ENCODE measurements at places on chromosomes 7 and 10.
A peak's percentile ranks its signal among the peaks of the same experiment; 100 is the strongest.

DNA sequence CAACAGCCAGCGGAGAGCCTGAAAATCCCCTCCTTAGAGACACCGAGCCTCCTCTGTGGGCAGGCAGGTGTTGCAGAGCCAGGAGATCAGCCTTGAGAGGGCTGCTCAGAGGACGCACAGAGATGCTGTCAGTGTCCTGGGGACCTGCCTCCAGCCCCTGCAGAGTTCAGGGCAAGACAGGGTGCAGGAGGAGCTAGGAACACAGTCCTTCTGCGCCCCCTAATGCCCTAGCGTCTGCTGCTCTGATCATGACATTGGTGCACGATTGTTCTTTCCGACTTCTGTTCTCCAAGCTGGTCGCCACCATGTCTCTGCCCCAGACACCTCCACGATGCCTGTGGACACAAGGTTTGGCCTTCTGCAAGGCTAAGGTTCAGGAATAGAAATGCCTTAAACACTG lies 613.7 kb upstream of the MKI67 start:
- no peak for DNase-seq

DNA sequence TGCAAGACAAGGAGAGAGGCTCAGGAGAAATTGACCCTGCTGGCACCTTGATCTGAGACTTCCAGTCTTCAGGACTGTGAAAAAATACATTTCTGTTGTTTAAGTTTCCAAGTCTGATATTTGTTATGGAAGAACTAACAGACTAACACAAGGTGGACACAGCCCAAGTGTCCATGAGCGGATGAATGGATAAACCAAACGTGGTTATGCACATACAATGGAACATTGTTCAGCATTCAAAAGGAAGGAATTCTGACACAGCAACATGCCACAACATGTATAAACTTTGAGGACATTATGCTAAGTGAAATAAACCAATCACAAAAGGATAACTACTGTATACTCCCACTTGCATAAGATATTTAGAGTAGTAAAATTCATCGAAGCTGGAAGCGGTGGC lies 76.5 kb downstream of the FAM13C start:
- no peak for DNase-seq

- DNase-seq = no peak
These were observed 131.3 kb upstream of the ASAH2 start for GRCh38 chr10:50382576-50383023.

DNA sequence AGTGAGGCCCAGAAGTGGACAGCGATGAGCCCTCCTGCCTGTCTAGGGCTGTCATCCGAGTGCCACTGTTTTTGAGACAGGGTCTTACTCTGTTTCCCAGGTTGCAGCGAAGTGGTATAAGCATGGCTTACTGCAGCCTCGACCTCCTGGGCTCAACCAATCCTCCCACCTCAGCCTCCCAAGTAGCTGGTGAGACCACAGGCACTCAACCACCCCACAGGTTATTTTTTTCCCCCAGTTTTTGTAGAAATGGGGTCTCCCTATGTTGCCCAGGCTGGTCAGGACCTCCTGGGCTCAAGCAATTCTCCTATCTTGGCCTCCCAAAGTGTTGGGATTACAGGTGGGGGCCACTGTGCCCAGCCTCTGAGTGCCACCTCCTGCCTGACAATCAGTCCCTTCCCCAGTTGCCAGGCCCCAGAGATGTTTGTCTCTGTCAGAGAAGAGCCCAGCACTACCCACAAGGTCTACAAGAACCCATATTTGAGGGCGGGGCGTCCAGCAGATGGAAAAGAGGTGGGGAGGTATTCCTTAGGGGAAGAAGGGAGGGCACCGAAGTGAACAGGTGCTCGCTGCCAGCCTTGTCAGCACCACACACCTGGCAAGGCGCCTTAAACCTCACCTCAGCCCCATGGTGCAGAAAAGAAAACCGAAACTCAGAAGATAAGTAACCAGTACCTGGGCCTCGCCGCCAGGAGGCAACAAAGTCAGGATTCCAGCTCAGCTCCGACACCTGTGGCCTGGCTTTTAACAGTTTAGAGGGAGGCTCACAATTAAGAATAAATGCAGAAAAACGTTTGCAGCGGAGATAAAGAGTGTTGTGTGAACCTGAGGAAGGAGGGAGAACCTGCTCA lies 77.4 kb upstream of the ANLN start:
- peak; percentile 46 for DNase-seq

DNA sequence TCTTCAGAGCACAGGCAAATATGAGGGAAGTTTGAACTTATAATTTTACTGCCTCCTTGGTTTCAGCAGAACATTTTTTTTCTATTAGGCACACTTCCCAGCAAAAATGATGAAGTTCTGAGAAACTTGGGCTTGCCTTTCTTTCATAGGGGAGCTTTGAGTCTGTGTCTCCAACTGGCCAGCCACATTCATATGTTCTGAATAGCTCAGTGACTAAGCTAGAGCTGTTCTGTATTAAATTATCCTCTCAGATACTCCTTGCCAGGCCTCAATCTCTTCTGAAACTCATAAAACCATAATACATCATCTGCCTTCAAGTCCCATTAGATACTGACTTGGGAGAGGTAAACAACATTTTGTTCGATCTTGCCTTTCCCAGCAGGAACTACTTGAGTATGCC lies 476.5 kb downstream of the GPAM start:
- DNase-seq = no peak

GRCh38 chr7:28052933-28053332 lies 127.7 kb downstream of the JAZF1 start:
- no peak for DNase-seq

DNA sequence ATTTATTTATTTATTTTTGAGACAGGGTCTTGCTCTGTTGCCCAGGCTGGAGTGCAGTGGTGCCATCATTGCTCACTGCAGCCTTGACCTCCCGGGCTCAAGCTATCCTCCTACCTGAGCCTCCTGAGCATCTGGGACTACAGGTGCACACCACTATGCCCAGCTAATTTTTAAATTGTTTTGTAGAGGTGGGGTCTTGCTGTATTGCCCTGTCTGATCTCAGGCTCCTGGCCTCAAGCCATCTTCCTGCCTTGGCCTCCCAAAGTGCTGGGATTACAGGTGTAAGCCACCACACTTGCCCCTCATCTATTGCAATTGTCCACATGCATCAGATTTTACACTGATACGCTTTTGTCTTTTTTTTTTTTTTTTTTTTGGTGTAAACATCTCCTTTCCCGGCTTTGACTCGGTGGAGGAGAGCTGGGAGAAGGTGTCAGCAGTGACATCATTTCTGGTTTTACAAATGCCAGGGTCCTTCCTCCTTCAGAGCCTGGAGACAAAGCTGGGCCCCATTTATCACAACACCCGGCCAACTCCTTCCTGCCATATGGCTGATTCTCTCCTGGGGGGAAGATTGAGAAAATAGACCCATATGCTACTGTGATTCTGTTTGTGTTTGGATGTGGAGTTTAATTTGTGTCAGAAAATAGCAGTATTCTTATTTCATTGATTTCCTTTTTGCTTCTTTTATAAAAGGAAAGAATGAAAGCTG lies 61.3 kb downstream of the GALNT17 start:
- DNase-seq = no peak

- DNase-seq = no peak
These were observed 231.1 kb downstream of the ARHGAP12 start for GRCh38 chr10:31697271-31698180.

GRCh38 chr7:55187701-55188491 lies 169.1 kb downstream of the EGFR start:
- DNase-seq = no peak

- DNase-seq = no peak
These were observed 73.4 kb downstream of the NRBF2 start for GRCh38 chr10:63206576-63206975.

DNA sequence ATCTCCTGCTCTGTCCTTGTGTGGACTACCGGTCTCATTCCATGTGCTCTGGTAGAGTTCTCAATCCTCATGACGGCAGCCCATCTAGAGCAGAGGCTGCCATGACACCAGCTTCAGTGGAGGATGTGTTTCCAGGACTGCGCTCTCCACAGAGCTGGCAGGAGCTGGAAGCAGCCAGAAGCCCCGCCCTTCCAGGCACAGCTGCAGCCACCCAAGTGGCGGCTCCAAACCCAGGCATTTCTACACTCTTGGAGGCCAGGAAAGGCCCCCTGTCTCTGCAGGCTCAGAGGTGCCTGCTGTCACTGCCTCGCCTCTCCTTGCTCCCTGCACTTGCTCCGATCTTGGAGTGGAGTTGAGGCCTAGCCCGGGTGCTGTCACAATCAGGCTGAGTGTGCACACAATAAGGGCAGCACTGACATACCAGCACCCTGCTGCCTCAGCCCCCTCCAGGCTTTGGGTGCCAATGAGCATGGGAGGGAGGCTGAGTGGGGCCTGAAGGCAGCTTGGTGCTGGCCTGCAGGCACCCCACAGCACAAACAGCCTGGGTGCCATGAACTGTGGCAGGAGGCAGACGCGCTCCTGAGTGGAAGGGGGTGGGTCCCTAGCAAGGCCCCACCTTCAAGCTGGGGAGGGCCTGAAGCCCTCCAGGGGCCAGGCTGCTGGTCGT lies 122.1 kb downstream of the LRRN3 start:
- DNase-seq = no peak

GRCh38 chr7:151372612-151373265 lies 31.1 kb downstream of the NUB1 start:
- DNase-seq = no peak

- no peak for DNase-seq
These were observed 79.2 kb upstream of the PPP1R3C start for GRCh38 chr10:91711885-91712680.

DNA sequence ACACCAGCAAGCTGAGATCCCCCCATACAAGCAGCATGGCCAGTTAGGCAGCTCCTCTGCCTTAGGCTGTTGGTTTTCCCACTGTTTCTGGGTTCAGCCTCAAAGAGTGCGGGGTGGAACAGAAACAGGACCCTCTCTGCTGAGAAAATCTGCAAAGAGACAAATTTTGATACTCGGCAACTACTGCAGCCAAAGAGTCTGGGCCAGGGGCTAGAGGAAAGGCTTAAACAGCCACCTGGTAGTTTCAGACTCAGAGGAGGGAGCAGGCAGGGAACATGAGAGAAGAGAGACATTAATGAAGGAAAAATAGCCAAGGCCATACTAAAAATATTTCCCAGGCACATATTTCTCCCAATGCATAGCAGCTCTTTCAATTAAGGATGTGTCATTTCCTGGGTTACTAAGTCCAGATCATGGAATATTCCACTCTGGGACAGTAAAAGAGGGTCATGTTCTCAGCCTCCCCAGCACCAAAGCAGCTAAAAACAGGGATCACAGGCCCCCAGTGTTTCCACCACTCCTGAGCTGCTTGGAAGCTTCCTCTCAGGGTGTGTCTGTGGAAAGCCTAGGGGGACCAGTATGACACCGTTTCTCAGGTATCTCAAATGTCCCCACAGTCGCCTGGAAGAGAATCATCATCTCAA lies 29.8 kb downstream of the PDLIM1 start:
- no peak for DNase-seq

DNA sequence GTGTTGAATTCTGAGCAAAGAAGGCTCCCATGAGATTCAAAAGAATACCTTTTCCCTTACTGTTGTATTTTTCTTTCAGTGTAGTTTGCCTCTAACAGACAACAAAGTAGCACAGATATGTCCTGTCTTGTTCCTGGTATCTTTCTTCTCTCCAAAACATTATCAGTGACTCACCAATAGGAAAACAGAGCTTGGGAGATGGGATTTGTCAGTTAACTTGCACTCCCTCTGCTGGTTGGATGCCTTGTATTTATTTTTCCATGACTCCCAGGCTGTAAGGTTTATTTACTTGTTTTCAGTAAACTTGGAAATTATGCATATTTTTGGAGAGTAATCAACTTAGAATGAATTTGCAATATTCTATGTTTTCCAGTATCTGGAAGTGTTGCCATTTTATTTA lies 129.7 kb downstream of the SAMD9 start:
- DNase-seq = no peak

DNA sequence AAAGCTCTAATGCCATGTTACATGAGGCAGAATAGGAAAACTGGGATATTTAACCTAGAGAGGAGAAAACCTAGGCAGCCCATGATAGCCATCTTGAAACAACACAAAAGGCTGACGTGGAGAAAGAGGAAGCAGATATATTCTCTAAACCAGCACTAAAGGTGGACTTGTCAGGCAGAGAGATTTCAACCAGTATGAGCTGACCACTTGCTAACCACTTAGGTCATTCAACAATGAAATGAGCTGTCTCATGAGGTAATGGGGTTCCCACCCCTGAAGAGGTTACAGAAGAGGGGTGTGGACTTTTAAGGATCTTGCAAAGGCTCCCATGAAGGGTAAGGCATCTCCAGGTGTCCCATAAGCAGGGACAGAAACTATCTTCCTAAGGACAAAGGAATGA lies 26.8 kb upstream of the EGR2 start:
- no peak for DNase-seq

DNA sequence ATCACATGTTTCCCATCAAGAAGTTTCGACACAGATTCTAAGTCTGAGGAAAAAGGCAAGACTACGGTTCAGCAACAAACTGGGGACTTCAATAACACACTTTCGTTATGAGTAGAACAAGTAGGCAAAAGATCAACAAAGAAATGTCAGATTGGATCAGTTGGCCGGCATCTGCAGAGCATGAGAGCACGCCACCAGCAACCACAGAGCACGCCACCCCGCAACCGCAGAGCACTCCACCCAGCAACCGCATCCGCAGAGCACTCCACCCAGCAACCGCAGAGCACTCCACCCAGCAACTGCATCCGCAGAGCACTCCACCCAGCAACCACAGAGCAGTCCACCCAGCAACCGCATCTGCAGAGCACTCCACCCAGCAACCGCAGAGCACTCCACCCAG lies 89.7 kb upstream of the FAM20C start:
- no peak for DNase-seq

GRCh38 chr10:117950408-117950807 lies 96.3 kb downstream of the RAB11FIP2 start:
- no peak for DNase-seq

DNA sequence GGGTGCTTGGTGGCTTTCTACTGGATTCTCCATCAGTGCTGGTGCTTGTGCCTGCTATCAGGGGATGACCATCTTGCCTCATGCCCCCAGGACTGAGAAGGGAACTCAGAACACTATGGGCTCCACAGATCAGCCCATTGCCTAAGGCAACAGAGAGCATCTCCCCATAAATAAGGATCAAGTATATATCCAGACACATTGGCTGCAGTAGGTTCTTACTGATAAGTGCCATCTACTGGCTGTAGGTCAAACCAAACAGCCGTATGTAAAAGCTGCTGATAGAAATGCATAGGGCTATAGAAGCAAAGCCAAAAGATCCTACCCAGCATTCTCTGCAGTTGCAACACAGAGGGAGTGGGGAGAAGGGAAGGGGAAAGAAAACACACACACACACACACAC lies 153.7 kb downstream of the CDK14 start:
- DNase-seq = no peak

DNA sequence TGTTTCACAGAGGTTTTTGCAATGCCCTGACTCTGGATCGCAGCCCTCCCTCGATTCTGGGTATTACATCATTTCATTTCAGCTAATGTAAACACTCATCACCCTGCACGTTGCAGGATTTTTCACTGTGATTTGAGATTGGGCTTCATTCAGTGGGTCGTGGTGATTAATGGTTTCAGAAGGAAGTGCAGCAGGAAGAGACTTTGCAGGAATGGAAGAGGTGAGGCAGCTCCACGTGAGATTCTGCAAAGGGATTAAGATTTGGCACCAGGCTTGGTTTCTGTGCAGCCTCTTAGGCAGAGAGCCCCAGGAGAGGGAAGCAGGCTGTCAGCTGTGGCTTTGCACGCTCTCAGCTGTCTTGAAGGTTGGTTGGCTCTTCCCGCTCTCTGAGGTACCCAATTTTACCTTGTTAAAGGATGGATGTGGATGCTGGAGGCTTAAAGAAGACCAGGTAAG lies 95.2 kb downstream of the PLCE1 start:
- DNase-seq = no peak

- DNase-seq = peak; percentile 16
These were observed 29.9 kb upstream of the HNRNPH3 start for GRCh38 chr10:68301790-68302502.

- DNase-seq = no peak
These were observed 167.4 kb upstream of the AHR start for GRCh38 chr7:17131060-17131345.
